Activated naive CD4-positive, alpha-beta T cell treated with anti-CD3 and anti-CD28 coated beads for 36 hours (primary cell): ENCODE measurements at places on chromosomes 7 and 10. TPM values are rescaled to one million over a fixed set of nuclear protein-coding genes. Genes with fewer than 3 reads are reported as not detected.

PCGF6 gene
- total RNA-seq: 10.6 TPM

MYH16 gene
- not detected for total RNA-seq

INA gene
- 0.10 TPM for total RNA-seq

DNA2 gene
- total RNA-seq: 50.2 TPM

PILRA gene
- 0.27 TPM for total RNA-seq

GRCh38 chr7:37920305-37920848 is at the start of gene EPDR1:
TSS of gene EPDR1 (plus strand) at chr7:37920640. CDS start at chr7:37920940, 300 bp downstream.
- H3K4me3 ChIP-seq: peak within 1 kb of the TSS; percentile 71
- H3K27ac ChIP-seq: no peak within 1 kb of the TSS
- DNase-seq: peak; percentile 52
- peaks cover 59% of the 10 kb centered on the region for H3K27me3 ChIP-seq
- H3K4me1 ChIP-seq: peaks cover 14% of the 10 kb centered on the region

DNA sequence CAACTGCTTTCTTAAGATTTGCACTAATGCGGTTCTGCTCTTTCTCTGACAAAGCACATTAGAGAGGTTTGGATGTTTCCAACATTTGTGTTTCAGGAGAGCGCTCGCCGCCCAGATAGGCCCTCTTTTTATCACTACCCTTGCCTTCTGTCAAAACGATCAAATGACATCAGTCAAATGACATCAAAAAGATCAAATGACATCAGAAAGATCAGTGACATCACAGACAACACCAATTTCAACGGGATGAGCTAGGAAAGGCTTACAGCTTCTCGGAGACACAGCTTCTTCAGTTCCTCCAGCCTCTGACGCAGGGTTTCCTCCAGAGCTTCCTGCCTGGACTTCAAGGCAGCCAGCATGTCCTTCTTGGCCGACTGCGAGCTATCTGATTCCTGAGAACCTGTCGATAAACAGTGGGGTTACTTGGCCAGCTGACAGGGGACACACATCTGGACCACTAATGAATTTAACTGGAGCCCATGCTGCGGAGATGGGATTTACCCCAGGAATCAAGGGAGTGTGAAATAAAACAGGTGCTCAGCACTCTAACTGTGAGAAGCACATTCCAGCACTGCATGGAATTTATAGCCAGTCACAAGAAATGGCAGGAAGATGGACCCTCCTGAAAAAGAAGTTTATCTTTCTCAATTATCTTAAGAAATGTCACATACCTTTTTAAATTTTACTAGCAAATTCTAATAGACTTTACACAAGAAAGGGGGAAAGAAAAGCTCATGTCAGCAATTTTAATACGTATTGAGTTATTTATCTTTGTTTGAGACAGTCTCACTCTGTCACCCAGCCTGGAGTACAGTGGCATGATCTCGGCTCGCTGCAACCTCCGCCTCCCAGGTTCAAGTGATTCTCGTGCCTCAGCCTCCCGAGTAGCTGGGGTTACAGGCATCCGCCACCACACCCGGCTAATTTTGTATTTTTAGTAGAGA is 88.2 kb downstream of the PRPF18 start:
- no peaks in the 10 kb centered on the region for H3K36me3 ChIP-seq
- H3K27me3 ChIP-seq: peaks cover 8% of the 10 kb centered on the region

- no peaks in the 10 kb centered on the region for H3K27me3 ChIP-seq
- H3K4me1 ChIP-seq: no peaks in the 10 kb centered on the region
- no peak overlapping the region for H3K4me3 ChIP-seq
- no peak for DNase-seq
- no peak overlapping the region for H3K27ac ChIP-seq
Observed at GRCh38 chr7:33742521-33742920, 162.8 kb upstream of the BMPER start.

GRCh38 chr7:100010901-100011300 is 4.5 kb upstream of the ZKSCAN1 start:
- H3K27me3 ChIP-seq: peaks cover 2% of the 10 kb centered on the region
- peaks cover 26% of the 10 kb centered on the region for H3K4me1 ChIP-seq
- no peak overlapping the region for H3K4me3 ChIP-seq
- no peak for DNase-seq

GRCh38 chr7:94374721-94375566 is 19.8 kb upstream of the COL1A2 start:
- no peaks in the 10 kb centered on the region for H3K4me1 ChIP-seq
- no peak overlapping the region for H3K4me3 ChIP-seq
- peaks cover 12% of the 10 kb centered on the region for H3K27me3 ChIP-seq
- H3K27ac ChIP-seq: no peak overlapping the region
- H3K36me3 ChIP-seq: no peaks in the 10 kb centered on the region

DNA sequence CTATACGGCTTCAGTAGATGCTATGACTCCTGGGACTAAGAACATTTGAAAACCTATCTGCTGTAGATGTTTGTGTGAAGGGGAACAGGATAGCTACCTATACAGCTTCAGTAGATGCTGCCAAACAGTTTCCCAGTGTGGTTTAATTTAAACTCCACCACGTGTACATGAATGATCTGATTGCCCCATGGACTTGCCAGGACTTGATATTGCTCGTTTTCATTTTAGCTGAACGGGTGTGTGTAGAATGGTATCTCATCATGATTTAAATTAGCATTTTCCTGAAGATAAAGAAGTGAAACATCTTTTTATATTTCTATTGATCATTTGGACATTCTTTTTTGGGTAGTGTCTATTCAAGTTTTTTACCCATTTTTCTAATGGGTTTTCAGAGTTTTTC is 77.8 kb upstream of the PIP4K2A start:
- H3K36me3 ChIP-seq: no peaks in the 10 kb centered on the region
- no peak for DNase-seq
- H3K27ac ChIP-seq: no peak overlapping the region
- H3K4me1 ChIP-seq: no peaks in the 10 kb centered on the region
- H3K27me3 ChIP-seq: no peaks in the 10 kb centered on the region

GRCh38 chr7:111394891-111395290 is 167.4 kb downstream of the IMMP2L start:
- no peaks in the 10 kb centered on the region for H3K4me1 ChIP-seq
- H3K27me3 ChIP-seq: no peaks in the 10 kb centered on the region
- no peak overlapping the region for H3K27ac ChIP-seq
- H3K4me3 ChIP-seq: no peak overlapping the region

DNA sequence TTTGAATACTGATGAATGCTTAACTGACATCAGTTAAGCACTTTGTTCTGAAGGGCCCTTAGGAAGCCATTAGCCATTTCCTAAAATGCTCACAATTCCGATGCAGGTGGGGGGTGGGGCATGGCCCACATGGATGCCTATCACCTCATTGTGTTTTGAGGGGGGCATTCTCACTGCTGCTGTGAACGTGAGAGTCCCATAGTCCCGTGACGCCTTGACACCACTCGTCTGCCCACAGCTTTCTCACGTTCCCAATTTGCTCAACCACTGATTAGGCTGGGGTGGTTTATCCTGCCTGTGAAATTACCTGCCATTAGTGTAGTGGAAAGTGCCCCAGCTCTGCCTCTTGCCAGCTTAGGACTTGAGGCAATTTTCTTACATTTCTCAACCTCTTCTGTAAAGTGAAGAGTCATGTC is 31.9 kb downstream of the DUSP5 start:
- DNase-seq: peak; percentile 26
- no peaks in the 10 kb centered on the region for H3K36me3 ChIP-seq
- peak overlapping the region; percentile 11 for H3K4me3 ChIP-seq
- H3K27ac ChIP-seq: peak overlapping the region; percentile 72
- H3K4me1 ChIP-seq: peaks cover 50% of the 10 kb centered on the region

GRCh38 chr7:81140252-81140651 is 221.4 kb upstream of the SEMA3C start:
- H3K27me3 ChIP-seq: no peaks in the 10 kb centered on the region
- DNase-seq: no peak
- no peaks in the 10 kb centered on the region for H3K4me1 ChIP-seq
- H3K27ac ChIP-seq: no peak overlapping the region
- H3K36me3 ChIP-seq: no peaks in the 10 kb centered on the region
